ENCODE measurements at places on chromosomes 4 and X.

DNA sequence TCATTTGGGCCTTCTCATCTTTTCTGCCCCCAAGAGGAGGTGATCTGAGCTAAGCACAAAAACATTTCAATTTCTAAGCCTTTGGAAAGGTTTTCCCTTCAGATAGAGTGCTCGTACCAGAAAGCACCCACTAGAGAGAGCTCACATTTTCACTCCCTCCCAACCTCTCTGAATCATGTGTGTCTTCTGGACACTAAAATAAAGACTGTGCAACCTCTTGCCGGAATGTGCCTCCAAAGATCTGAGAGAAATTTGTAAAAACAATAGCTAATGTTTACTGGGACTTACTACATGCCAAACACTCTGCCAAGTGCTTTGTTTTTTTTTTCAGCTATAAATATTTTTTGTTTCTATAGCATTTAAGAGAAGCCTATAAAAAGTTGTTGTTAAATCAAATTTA lies 120.6 kb upstream of the LNX1 start:
- DNase-seq, result no peak

- no peak for DNase-seq
Measured at GRCh38 chr4:37562592-37562991, 123.6 kb downstream of the RELL1 start.

GRCh38 chrX:108344216-108344615 lies 94.0 kb downstream of the COL4A6 start:
- DNase-seq, result no peak

DNA sequence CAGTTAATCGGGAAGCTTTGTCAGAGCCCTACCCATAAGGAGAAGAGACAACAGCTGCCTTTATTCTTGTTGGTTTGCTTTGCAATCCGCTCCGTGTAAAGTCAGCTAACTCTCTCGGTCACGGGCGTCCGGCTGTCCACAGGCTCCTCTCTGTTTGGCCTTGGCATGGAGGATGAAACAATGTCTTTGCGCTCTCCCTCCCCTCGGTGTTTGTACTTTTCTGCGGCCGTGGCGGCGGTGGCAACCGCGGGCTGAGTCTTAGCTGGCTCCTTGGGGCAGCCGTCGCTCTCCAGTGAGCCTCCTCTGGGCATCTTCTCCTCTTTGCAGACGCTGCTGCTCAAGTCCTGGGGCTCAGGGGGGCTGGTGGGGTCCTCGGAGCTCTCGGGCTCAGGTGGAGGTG lies 10.6 kb upstream of the IRAK1 start:
- no peak for DNase-seq

- no peak for DNase-seq
Measured at GRCh38 chr4:168659741-168660465, 163.1 kb downstream of the PALLD start.

DNA sequence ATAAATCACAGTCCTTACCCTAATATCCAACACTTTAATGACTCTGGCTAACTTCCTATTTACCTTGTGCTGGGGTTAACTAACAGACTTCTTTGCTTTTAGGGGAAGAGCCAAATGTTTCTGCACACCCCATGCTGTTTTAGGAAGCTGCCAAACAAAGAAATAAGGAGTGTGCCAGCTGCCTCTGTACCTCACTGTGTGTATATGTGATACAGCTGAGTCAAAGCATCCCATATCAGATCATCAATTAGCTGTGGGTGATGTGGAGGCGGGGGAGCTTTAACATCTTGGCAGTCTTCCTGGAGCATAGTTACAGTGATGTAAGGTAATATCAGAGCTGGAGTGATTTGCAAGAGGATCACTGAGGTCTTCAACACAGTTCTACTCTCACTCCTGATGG lies 95.4 kb downstream of the COL25A1 start:
- DNase-seq, result no peak

DNA sequence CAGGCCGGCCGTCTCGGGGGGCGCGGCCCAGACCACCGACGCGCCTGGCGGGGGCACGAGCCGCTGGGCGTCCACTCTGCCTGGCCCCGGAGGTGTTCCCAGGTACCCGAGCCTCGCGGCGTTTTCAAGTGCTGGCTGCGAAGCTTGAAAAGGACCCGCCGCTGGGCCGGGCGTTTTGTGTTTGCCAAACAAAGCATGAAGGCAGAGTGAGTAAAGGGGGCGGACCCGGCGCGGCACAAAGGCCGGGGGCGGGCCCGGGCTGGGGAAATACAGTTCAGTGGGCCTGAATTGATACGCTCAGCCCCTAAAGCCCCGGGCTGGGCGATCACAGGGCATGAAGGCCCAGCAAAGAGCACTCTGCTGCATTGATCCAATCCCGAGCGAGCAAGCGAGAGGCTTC lies 65.4 kb downstream of the SOX3 start:
- DNase-seq, result no peak

- DNase-seq, result no peak
Measured at GRCh38 chrX:1435241-1435895, 17.3 kb downstream of the ASMTL start.

Measured in frontal cortex (tissue), 4 donors.